NCI-H1092 (cell line): ENCODE measurements at places on chromosomes 6 and 20.

DNA sequence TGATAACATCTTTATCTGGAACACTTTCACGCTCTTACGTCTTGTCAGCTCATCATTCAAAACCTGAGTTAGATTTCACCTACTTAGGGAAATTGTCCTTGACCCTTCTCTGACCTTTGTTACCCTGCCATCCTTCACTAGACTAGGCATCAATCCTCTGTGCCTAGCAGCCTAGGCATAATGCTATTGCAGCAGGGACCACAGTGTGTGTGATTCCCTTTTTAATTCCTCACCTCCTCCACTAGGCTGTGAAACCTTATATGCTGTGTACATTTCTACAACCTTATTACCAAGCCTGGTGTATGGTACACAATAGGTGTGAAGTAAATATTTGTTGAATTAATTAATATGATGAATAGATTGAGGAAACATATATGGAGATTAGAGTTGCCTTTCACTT is 66.7 kb upstream of the DEFB112 start:
- DNase-seq, result no peak

DNA sequence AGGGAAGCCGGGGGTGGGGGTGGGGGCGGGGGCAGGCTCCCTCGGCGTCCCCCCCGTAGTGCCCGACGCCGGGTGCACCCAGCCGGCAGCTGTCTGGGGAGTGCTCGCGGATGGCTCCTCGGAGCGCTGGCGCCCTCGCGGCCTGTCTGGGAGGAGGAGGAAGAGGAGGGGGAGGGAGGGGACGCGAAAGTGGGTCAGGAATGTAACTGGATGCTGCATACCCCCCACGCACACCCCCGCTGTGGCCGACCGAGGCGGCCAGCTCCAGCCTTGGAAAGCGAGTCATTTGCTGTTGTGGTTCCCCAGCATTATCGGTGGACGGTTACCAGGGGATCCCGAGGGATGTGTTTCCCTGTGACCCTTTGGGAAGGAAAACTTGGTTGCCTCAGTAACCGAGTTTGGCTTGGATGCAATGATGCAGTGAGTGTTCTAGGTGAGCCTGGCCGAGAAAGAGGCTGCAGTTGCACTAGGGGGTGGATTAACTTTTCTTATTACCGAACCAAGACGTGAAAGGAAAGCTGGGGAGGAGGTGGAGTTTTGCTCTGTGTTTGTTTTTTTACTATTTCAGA is 55.2 kb upstream of the RREB1 start:
- no peak for DNase-seq

GRCh38 chr6:111900735-111901134 is 27.5 kb upstream of the FYN start:
- no peak for DNase-seq

- no peak for DNase-seq
These were observed 5.1 kb downstream of the HLA-DMA start for GRCh38 chr6:32947552-32948465.

GRCh38 chr6:138258991-138259390 is 40.7 kb upstream of the PBOV1 start:
- no peak for DNase-seq

DNA sequence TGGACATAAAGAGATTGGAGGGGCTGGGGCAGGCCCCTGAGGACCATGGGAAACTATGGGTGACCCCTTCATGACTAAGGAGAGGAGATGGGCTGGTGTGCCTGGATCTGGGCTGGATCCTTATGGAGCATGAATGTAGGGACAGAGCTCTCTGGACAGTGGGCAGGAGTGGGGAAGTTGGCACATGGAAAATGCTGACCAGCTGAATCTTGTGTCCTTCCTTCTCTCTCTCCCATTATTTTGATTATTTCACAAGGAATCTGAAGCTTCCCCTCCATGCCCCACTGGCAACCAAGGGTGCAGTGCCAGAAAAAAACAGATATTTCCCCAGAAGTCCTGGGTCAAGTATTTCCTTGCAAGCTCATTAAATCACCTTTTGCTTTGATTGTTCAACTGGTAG is 175.2 kb downstream of the DHX35 start:
- no peak for DNase-seq
